ENCODE measurements at places on chromosomes 5 and 9.
A peak's percentile ranks its signal among the peaks of the same experiment; 100 is the strongest.

DNA sequence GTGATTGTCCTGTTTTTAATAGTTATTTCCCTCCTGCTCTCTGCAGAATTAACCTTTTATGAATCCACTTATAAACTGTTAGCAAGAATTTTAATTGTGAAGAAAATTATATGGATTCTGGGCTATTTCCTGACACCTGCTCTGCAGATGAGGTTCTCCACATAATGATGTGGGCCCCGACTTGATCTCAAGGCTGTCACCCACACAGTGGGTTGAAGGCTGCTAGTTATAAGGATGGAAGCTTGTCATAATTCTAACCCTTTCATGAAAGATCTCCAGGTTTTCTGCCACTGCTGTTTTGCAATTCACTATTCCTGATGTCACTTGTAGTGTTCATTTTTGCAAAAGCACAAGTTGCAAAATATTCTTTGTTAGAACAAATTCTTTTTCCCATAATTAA is 69.1 kb upstream of the MAN2A1 start:
- DNase-seq, result no peak

GRCh38 chr5:143205883-143206195 is 197.6 kb downstream of the NR3C1 start:
- DNase-seq, result no peak

GRCh38 chr9:99177576-99178366 is 44.0 kb downstream of the ALG2 start:
- DNase-seq, result no peak

DNA sequence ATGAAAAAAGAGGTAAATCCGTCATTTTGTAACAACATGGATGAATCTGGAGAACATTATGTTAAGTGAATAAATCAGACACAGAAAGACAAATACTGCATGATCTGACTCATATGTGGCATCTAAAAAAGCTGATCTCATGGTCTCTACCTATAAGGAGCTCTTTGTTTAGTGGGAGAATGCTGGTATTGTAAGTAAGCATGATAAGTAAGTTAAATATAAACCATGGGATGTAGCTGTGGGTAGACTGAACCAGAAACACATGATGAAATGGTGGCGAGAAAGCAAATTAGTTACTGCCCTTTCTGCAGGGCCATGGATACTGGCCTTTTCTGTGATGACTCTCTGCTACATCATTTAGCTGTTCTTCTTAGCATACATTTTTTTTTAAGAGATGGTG is 66.4 kb upstream of the RUSC2 start:
- no peak for DNase-seq

DNA sequence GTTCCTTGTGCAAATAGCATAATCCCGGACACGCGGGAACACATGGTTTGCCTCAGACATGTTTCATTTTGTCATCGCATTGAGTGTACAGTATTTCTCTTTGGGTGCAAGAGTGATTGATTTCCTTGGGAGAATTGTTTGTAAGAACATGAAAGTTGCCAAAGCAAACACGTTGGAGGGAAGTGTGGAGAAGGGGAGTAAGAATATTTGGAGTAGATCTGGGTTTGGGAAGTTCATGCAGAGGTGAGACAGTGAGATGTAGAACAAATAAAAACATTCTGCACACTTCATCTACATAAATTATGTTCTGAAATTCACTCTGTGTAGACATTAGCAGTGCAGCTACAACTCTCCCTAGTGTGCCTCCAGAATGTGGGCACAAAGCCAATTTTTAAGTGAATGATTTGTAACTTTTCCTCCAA is 24.0 kb downstream of the FOXD1 start:
- DNase-seq, result no peak

DNA sequence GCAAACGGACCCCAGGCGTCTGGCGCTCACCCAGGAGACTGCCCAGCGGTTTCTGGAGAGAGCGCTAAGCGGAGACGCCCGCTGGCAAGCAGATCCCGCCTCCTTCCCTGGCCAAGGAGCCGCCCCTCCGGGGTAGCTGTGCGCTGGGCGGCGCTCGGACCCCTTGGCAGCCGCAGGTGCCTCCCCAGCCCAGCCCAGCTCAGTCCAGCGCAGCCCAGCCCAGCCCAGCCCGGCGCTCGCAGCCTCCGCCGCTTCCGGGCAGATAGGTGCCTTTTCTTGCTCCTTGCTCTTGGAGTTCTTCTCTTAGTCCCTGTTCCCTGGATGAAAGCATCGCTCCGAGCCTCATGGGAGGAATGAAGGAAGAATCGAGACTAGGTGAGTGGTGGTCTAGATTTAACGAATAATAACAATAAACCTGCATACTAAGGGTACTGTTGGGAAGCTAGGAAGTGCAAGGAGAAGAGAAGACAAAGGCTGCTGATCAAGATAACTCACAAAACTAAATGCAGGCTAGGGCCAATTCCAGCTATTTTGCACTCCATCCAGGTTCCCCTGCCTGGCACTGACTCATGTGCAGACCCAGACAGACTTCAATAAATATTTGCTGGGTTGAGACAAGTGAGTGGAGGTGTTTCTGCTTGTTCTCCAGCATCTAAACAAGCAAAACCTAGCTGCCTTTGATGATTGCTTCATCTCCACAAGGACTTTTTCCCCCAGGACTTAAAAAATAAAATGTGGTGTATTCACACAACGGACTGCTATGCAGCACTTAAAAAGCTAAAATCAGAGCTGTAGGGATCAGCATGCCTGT is at the start of gene STK32A:
STK32A (plus strand) TSS at position 202 of the 811 bp plus-strand sequence. CDS start 4,609 bp downstream, outside the sequence.
- no peak for DNase-seq

DNA sequence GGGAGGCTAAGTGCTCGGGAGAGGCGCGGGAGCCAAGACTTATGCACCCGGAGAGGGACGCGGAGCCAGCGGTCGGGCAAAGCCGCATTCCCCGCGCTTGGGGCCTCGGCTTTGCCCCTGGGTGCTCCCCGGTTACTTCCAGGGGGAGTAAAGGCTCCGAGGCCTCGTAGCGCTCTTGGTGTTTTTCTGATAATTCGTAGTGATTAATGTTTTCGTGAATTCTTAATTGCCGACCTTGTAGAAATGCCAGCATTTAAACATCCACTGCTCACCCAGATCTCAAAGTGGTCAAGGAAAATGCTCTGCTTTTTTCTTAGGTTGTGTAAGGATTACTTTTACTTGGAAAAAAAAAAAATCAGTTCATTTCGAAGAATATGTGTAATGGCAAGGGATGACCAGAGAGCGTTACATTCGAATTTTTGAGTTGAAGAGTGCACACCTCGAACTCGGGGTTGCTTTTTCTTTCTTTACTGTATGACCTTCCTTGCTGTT is 654 bp upstream of the TUT7 start:
- no peak for DNase-seq

DNA sequence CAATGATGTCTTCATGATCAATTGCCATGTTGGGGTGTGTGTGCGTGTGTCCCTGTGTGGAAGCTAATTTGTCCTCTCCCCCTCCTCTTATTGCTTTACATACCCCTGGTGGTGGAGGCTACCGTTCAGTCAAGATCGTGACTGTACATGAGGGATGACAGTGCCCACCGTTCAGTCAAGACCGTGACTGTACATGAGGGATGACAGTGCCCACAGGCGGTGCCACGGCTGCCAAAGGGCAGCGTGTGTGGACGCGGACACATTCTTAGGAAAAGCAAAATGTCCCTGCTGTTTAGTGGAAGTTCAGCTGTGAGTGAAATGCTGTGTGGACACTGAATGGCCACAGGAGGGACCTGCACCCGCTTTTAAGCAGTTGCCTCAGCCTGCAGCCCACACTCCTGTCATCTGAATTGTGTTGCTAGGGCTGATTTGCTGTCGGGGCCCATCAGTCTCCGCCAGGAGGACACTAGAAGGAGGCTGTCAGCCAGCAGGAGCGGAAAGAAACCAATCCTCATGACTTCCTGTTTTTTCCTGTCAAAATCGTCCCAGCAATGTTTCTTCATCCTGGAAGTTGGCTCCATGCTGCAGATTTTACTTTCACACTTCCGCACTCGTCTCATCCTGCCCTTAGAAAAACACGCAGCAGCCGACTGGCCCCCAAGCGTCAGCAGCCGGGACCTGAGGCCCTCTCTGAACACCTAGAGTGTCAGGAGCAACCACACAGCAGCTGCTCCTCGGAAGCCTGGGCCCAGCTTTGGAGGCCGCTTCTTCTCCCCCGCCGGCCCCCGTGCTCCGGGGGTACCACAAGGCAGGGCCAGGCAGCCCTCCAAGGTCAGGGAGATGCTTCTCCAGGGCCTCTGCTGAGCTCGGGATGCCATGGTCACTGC is 9.1 kb downstream of the OR2V1 start:
- no peak for DNase-seq

- no peak for DNase-seq
These were observed 19.7 kb downstream of the WWC1 start for GRCh38 chr5:168311061-168311566.

DNA sequence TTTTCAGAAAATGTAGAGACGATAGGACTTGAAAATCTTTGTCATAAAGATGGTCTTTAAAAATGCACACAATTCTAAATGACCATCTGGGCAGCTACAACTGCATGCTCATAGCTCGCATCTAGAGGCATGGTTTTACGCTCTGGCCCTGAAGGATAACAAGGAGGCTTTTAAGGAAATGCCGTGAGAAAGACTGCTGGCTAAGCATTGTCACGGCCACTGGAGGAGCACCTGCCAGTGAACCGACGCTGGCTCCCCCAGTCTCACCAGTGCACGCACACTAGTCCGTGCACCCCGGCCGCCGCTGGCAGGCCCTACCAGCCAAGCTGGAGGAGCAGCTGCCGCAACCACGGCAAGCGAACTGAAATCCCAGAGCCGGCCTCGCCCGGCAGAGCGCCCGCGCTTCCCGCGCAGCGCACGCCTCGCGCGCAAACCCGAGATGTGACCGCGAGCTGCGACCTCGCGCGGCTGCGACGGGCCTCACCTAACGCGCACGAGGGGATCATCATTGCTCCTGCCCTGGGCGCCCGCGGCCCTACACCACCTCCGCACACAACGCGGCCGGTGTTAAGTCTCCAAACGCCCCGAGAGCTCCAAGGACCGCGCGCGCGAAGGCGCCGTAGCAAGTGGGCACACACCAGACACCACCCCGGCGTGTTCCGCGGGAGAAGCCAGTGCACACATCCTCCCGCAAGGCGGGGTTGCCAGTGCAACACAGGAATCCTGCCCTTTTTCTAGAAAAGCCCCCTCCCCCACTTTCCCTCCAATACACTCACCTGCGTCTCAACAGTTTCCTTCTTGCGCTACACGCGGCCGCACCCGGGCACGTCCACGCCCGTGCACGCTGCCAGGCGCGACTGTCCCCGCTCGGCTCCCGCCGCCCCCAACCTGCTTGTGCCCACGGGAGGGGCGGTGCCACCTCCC is 5.3 kb downstream of the ELAVL2 start:
- no peak for DNase-seq

GRCh38 chr9:33287087-33287490 is 3.2 kb upstream of the NFX1 start:
- DNase-seq, result peak; percentile 77

GRCh38 chr5:166356096-166356495 is 1935.3 kb upstream of the WWC1 start:
- no peak for DNase-seq

- no peak for DNase-seq
These were observed 13.3 kb downstream of the RIC1 start for GRCh38 chr9:5642170-5642569.

GRCh38 chr5:150485693-150486401 is 22.1 kb upstream of the NDST1 start:
- DNase-seq, result peak; percentile 15
